GM23248 (cell line): ENCODE measurements at places on chromosomes 2 and 18. TPM values are rescaled to one million over a fixed set of nuclear protein-coding genes. Genes with fewer than 3 reads are reported as not detected.

Gene CYBRD1
- 222 and 248 TPM in 2 replicates for total RNA-seq

Gene ELOA2
- total RNA-seq, result not detected in 2 replicates

DNA sequence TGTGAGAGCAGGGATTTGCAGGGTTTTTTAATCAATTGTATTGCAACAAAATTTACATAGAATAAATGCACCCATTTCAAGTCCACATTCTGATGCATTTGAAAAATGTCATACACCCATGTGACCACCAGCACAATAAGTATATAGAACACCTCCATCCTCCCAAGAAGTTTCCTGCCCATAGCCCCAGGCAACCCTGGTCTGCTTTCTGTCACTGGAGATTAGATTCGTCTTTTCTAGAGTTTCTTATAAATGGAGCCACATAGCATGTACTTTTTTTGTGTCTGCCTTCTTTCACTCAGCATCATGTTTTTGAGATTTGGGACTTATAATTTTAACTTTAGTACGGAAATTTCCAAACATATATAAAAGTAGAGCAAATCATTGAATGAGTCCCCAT, 127.2 kb upstream of the EPAS1 start:
- no peak for DNase-seq

DNA sequence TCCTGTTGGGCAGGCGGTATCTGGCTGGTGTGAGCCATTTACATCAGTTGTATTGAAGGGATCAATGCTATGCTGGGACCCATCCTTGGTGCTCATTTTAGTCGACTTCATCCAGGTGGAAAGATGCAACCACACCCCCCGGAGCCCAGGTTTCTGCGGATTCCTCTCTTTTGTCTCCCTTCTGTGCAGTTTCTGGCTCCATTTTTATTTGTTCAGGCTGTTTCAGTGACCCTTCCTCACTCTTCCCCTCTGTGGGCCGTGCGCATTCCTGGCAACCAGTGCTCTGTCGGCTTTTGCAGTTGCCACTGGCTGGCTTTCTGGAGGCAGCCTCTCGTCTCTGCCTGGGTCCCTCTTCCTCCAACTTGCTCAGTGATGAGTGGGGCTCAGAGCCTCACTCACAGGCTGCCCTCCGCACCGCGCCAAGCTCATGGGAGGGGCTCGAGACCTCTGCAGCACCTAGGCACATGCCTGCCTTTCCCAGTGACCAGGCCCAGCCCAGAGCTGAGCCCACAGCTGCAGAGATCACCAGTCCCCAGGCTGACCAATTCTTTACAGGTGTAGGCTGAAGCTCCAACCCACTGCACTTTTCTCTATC, 12.1 kb downstream of the SH3RF3 start:
- no peak for DNase-seq

DNA sequence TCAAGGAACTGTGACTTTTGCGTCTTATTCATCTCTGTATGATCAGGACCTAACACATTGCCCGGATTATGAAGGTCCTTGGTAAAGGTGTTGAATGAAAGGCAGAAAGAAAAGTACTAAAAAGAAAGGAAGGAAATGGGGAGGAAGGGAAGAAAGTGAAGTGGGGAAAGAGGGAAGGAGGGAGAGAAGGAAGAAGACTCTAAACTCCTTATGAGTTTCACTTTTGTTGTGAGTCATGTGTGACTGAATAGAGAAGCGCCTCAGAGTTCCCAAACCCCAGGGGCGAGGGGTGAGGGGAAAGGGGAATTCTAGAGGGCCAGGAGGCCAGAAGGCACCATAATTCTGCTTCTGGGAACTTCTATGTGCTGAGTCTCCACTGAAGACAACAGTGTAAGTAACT, 30.9 kb upstream of the OSBPL6 start:
- peak; percentile 50 for DNase-seq

- DNase-seq, result peak; percentile 40
These were observed 154.9 kb upstream of the KYNU start for GRCh38 chr2:142722569-142722968.

GRCh38 chr18:54396760-54397159, 39.1 kb downstream of the C18orf54 start:
- DNase-seq, result no peak

DNA sequence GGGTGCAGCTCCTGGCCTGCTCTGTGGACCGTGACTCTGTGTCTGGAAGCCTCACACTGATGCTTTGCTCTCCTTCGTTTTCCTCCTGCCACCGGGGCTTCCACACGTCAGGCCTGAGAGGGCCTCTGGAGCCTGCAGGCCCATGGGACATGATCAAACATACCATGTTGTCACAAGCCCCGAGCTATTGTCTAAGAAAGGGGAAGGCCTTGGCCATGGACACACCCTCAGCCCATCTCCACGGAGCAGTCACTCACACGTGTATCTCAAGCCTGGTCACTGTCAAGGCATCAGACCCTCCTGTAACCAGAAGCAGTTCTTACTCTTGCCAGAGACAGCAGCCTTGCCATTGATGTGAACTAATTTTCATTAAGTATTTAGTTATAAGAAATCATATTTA, 814.1 kb upstream of the SALL3 start:
- DNase-seq, result no peak

- DNase-seq, result no peak
These were observed 2186.8 kb upstream of the CELF4 start for GRCh38 chr18:39752351-39752750.

Gene LRP2
- total RNA-seq, result not detected in 2 replicates

Gene INHBB
- total RNA-seq, result 3.4 and 5.6 TPM in 2 replicates

Gene SF3B6
- 101 and 129 TPM in 2 replicates for total RNA-seq

Gene TYMS
- total RNA-seq, result 16.8 and 17.7 TPM in 2 replicates

GRCh38 chr2:72919414-72920317, 2.3 kb downstream of the EMX1 start:
- peak; percentile 32 for DNase-seq

DNA sequence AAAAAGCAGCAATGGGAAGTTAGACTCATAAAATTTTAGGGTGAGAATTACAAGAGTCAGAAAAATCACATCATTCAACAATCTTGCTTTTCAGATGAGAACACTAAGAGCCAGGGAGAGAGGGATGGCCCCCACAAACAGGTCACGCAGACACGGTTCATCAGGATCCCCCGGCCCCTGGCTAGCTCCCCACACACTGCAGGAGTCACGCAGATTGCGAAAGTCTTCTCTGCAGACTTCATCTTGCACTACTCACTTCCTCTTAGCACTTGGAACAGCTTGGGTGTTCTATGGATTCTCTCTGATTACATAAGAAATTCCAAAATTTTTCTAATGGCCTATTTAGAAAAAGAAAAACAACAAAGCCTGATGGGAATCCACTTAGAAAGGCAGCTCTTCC, 21.6 kb upstream of the SULT1C2 start:
- DNase-seq, result peak; percentile 85

DNA sequence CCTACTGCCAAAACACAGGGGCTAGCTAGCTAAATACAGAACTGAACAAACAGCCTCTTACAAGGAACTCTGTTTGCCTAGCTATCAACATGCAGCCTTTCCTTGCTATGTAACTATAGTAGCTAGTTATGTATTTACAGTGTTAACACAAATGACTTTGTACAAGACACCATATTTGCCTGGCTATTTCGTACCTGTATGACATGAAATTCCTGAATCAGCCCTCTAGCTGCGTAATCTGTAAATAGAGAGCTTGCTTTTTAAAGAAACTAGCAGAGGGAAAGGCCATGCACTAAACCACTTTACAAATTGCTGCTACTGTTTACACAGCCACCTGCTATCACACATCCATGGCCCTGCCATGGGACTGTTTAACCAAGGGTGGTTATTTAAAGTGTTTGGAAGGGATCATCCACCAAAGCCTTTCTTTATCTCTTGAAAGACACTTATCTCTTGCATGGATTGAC, 248.7 kb downstream of the TFCP2L1 start:
- no peak for DNase-seq

Gene KCNJ13
- total RNA-seq, result not detected in 2 replicates

DNA sequence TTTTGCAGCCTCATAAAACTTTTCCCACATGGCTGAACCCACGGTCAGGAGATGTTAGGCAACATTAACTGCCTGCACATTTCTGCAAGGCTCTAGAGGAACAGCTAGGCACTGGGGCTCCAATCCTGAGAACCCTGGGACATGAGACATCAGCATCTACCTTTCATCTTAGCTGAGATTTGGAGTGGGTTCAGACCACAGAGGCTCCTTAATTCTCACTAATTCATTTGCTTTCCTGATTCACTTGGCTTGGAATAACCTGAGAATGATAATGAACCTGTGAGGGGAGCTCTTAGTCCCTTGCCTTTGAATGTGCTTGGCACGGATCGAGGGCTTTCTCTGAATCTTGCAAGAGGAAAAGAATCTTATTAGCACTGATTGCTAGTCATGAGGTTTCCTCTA, 266.2 kb downstream of the FIGN start:
- DNase-seq, result peak; percentile 7

DNA sequence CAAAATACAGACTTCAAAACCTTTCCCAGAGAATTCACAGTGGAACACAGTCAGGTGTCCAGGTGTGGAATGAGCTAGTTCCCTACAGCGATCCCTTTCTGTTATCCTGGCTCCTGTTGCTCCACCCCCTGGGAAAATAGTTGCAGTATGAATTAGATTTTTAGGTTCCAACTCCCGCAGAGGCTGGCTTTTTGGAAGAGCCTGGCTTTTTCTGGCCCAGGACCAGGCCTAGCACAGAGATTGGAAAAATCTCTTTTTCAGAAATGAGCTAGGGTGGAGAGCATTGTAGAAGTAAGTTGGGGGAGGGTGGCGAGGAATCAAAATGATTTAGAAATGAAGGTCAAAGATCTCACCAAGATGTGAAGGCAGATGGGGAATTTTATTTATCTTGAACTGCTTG, 27.1 kb downstream of the COL5A2 start:
- no peak for DNase-seq

Gene KIF1A
- total RNA-seq, result under 0.01 TPM in 1 of 2 replicates, not detected in the other

GRCh38 chr2:36559221-36559942, 38.6 kb downstream of the FEZ2 start:
- DNase-seq, result no peak

Gene CHRND
- not detected in 2 replicates for total RNA-seq

DNA sequence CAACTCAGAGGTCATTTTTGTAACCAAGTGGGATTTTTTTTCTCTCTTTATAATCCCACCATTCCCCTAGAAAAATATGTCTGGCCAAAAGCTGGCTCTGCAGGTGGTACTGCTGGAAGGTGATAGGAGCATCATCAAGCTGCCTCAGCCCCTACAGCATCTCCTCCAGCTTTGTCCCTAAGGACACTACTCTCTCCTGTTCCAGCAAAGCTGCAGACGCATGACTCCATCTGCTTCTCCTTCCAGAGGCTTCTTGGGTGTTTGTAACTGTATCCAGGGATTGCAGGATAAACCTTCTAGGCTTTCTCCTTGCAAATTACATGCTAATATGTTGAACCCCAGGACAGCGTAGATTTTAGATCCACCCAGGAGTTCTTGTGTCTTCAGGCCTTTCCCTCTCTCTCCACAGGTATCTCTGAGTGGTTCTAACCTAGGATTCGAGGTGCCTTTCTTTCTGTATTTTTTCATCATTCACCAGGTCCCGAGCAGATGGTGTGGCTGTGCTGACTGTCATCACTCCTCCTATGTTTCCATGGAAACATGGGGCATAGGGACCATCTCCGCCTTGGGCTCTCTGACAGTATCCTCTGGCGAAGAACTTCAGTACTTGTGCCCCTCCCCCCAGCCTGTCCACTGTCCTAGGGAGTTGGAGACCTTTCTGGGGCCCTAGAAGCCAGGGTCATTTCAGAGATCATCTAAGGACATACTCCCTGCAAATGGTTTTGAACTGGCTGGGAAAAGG, 34.3 kb downstream of the AFF3 start:
- DNase-seq, result no peak

Gene UGT1A5
- not detected in 2 replicates for total RNA-seq

- DNase-seq, result no peak
These were observed 10.5 kb upstream of the ZNF513 start for GRCh38 chr2:27390822-27391679.

GRCh38 chr2:217873371-217873770, 129.4 kb downstream of the TNS1 start:
- no peak for DNase-seq

DNA sequence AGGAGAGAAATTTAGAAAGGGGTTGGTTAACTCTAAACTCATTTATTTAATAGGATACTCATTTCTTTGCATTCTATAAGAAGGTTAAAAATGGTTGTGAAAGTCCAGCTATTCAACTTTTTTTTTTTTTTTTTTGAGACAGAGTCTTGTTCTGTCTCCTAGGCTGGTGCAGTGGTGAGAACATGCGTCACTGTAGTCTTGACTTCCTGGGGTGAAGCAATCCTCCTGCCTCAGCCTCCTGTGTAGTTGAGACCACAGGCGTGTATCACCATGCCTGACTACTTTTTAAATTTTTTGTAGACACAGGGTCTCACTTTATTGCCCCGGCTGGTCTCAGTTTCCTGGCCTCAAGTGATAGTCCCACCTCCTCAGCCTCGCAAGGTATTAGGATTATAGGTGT, 11.9 kb downstream of the ELP2 start:
- DNase-seq, result no peak

Gene CYP1B1
- 51.0 and 56.0 TPM in 2 replicates for total RNA-seq

Gene TEKT4
- total RNA-seq, result not detected in 2 replicates

Gene KYNU
- total RNA-seq, result under 0.01 TPM in 1 of 2 replicates, not detected in the other

DNA sequence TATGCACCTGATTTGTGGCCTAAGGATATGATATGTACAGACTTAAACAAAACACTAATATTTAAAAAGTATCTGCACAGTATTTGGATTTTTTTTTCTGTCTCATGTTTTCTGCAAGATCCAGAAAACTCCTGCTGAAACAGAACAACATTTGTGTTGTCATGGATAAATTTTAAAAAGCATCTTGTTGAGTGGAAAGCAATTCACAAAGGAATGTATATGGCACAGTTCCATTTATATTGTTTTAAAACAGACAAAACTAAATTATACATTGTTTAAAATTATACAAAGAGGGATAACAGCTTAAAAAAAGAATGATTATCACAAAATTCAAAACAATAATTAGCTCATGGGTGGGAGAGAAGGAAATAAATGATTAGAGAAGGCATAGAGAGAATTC, 193.5 kb downstream of the PPP1R1C start:
- DNase-seq, result no peak

GRCh38 chr2:205700331-205701132, 18.2 kb downstream of the NRP2 start:
- peak; percentile 92 for DNase-seq

Gene OSBPL1A
- 17.8 and 24.1 TPM in 2 replicates for total RNA-seq

DNA sequence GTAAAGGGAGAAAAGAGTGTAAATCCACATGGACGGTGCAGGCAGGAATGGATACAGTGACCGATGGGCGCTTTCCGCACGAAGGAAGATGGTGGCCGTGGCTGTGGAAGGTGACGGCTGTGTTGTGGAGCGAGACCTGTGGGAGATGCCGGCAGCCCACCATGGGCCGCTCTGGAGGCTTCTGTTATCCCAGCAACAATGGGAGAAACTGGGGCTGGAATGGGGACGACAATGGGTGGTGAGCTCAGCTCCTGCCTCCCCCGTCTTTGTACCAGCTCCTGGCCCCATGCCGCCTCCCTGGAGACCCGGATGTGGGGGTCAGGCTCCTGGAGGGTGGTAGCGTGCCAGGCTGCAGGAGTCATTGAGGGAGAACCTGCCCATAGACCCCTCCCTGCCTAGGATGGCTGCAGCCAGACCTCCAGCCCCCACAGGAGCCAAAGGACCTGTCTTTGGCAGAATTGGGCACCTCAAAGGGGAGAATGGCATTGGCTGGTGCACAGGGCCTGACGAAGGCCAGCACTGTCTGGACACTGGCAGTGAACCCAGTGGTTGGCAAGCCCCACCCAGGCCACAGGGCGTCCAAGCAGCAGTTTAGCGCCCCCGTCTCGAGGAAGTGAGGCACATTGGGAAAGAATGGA, 72.6 kb downstream of the SLC66A2 start:
- DNase-seq, result no peak

- peak; percentile 90 for DNase-seq
These were observed 396 bp downstream of the CNOT9 start for GRCh38 chr2:218569038-218569431.

GRCh38 chr2:210215120-210215519, 10.1 kb downstream of the ACADL start:
- no peak for DNase-seq

- no peak for DNase-seq
These were observed 1.1 kb upstream of the EPC2 start for GRCh38 chr2:148643421-148643820.
